ENCODE measurements at places on chromosomes 12 and 14.

DNA sequence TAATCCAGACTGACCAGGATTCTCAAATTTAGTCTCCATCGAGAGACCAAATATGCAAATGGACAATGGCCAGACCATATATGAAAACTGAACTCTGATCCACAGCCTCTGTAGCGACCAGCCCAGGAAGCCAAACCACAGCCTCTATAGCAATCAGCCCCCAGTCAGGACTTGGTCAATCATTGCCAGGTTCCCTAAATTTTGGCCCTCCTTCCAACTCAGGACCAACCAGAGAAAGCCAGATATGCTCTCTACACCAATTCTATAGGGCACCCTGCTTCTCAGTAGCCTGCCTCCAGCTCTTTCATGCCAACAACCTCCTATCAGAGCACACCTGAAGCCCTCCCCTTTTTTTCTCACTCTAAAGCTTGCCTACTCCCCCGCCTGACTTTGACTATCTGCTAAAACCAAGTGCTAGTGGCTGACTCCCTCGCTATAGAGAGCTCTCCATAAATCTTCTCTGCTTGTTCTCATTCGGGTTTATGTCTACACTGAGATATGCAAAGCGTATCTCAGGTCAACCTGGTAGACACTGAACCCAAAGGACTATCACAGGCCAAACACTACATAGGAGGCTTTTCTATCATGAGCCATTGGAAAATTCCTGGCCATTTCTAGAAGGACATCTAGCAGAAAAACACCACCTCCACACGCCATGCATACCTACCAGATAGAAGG lies 110.5 kb upstream of the FUT8 start:
- no peak for DNase-seq

DNA sequence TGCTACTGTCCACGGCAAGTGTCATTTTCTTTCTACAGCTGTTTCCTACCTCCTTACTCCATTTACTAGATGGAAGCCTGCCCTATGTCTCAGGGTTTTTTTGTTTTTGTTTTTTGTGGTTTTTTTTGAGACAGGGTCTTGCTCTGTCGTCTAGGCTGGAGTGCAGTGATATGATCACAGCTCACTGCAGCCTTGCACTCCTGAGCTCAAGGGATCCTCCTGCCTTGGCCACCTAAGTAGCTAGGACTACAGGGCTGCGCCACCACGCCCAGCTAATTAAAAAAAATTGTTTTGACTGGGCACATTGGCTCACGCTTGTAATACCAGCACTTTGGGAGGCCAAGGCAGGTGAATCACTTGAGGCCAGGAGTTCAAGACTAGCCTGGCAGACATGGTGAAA lies 14.7 kb downstream of the TUBA1A start:
- DNase-seq, result no peak

- no peak for DNase-seq
These were observed 4.6 kb upstream of the SLC22A17 start for GRCh38 chr14:23357261-23357660.

DNA sequence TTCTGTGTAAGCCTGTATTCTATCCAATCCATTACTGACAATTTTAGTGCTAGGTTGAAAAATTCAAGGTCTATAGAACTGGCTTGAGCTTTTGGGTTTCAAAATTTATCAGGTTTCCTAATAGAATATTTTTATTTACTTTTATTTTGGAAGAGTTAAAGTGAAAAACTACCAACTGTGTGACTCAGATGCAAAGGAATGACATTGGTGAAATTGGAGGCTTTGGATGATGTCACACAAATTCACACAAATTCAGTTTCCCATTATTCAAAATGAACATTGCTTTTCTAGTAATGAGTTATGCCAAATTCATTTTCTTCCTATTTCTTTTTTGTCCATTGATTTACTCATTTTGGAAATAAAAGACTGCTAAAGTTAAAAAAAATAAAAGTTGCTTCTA lies 186.9 kb downstream of the ALX1 start:
- DNase-seq, result no peak

DNA sequence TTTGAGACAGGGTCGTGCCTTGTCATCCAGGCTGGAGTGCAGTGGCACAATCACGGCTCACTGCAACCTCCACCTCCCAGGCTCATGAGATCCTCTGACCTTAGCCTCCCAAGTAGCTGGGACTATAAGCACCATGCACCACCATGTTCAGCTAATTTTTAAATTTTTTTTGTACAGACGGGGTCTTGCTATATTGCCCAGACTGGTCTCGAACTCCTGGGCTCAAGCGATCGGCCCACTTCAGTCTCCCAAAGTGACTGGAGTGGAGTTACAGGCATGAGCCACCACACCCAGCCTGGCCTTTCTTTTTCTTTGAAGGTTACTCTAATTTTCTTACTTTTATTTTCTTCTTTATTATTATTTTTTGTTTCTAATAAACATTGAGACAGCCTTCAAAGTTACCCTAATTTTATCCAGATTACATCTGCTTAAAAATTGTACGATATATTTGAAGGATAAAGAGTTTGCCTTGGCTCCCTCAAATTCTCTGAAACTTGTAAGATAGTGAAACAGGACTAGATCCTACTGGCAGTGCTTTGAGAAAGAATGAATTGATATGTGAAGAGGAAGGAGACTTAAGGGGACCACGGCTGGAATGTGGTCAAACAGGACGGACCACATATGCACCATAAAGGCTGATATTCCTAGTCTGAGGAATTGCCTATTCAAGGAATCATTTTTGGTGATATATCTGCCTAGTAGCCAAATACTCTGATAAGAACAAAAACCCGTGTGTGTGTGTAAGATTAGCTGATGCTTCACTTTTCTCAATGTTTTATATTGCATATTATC lies 14.1 kb upstream of the SINHCAF start:
- no peak for DNase-seq

DNA sequence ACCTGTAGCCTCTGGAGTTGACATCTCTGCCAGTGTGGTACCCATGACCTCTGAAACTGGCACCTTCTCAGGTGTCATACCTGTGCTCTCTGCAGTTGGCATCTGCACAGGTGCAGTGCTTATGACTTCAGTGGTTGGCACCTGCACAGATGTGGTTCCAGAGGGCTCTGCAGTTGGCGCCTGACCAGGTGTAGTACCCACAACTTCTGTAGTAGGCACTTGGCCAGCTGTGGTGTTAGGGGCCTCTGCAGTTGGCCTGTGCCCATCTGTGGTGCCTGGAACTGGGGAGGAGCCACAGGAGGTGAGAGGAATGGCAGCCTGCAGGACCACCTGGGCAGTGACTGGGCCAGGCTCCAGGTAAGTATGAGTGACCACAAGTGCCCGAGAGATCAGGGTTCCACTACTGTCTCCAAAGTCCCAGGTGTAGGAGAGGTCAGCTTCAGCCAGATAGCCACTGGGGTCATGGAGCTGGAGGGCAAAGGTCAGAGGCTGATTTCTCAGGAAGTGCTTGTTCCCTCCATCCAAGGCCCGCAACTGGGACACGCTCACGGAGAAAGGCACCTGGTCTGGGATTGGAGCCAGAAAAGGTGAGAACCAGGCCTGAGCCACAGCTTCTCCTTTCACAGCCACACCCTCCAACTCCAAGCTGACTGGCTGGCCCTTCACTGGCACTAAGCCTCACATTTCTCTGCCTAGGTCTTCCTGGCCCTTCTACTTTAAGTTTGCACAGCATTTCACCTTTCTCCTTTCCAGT lies 8.6 kb downstream of the PMEL start:
- DNase-seq, result no peak

- DNase-seq, result no peak
These were observed 102.0 kb downstream of the EGLN3 start for GRCh38 chr14:33848706-33849454.

- DNase-seq, result no peak
These were observed 68.0 kb upstream of the IFNG-AS1 start for GRCh38 chr12:67921286-67921685.

GRCh38 chr14:20607617-20608016 lies 16.4 kb upstream of the RNASE12 start:
- no peak for DNase-seq

DNA sequence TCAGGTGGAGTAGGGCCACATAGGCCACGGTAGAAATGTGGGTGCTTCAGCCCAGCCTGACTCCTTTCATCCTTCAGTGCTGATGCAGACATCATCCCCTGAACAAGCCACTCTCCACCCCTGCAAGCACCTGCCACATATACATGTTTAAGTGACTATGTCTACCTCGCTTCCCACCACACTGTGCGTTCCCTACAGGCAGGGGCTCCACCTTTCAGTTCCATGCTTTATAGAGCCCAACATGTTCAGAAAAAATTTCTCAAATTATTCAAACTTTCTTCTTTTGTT lies 11.6 kb downstream of the SLC7A7 start:
- DNase-seq, result no peak
